Kidney (tissue), 22 donors: ENCODE measurements at places on chromosomes 3 and 15. TPM values are rescaled to one million over a fixed set of nuclear protein-coding genes. Genes with fewer than 3 reads are reported as not detected.

DNA sequence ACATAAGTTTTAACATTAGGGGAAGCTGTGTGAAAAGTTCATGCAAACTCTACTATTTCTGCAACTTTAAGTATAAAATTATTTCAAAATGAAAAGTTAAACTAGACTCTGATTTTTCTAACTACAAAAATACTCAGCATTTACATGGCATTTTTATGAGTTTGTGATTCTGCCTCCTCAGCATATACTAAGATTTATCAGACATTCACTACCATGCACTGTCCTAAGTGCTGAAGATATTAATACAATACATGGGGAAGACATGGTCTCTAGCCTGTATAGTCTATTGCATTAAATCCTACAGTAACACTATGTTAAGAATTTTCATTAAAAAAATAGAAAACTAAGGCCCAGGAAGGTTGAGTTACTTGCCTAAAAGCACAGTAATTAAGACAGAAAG lies 80.7 kb downstream of the ZNF148 start:
- no peaks in the 10 kb centered on the region for H3K4me1 ChIP-seq
- H3K27me3 ChIP-seq: no peaks in the 10 kb centered on the region
- DNase-seq: no peak
- H3K27ac ChIP-seq: no peak overlapping the region
- no peak overlapping the region for H3K4me3 ChIP-seq

DNA sequence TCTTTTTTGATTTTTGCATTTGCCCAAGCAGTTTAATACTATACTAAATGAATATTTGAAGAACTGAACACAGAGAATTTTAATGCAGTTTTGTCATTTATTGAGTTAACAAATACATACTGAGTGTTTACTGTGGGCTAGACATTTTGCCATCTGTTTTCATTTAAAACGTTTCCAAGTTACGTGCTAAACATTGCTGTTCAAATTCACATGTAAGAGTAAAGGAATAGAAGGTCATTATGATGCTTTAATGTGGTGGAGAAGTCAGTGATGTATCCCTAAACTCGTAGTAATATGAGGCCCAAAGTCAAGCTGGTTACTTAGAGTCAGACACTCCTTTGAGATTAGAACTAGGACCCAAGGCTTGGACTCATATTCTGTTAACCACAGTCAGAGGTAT lies 49.4 kb downstream of the CRYBG3 start:
- no peak overlapping the region for H3K4me3 ChIP-seq
- H3K27me3 ChIP-seq: no peaks in the 10 kb centered on the region
- H3K36me3 ChIP-seq: peaks cover 9% of the 10 kb centered on the region
- H3K27ac ChIP-seq: no peak overlapping the region
- DNase-seq: no peak

DNA sequence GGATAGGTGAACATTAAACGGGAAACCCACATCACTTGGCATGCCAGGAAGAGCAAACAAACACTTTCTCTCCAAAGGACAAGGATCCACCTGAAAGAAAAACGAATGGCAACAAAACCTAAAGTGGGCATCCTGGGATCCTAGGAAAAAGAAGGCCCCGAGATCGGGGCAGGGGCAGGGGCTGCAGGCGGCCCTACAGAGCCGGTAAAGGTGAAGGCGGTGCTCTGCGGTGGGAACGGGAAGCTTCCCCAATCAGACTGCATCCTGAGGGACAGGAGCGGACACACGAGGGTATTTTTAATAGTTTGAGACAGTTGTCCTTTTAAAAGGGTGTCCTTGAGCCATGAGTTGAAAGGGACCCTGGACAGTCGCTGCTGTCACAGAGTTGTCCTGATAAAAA lies 24.9 kb upstream of the GABRA5 start:
- H3K27me3 ChIP-seq: no peaks in the 10 kb centered on the region
- no peaks in the 10 kb centered on the region for H3K36me3 ChIP-seq
- no peaks in the 10 kb centered on the region for H3K4me1 ChIP-seq
- H3K27ac ChIP-seq: no peak overlapping the region

- H3K27me3 ChIP-seq: no peaks in the 10 kb centered on the region
- DNase-seq: no peak
- H3K4me3 ChIP-seq: no peak overlapping the region
These were observed 207.9 kb upstream of the RGMA start for GRCh38 chr15:93296759-93297500.

DNA sequence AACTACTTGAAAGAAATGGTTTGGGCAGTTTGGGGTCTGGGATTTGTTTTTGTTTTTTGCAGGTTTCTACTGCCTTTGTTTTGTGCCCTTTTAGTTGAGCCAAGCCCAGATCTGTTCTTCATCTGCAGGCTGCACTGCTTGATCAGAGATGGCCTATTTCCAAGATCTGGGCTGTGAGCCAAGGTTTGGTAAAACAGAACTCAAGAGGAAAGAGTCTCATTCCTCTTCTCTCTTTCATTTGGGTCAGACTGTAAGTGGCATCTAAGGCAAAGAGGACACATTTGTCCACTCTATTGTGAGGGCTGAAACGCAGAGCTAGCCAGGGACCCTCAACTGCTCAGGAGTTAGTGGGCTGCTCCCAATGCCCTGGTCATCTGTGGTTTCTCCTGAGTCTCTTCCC lies 104.4 kb upstream of the UBE3A start:
- H3K4me3 ChIP-seq: no peak overlapping the region
- H3K4me1 ChIP-seq: no peaks in the 10 kb centered on the region
- H3K36me3 ChIP-seq: no peaks in the 10 kb centered on the region
- DNase-seq: peak; percentile 25
- H3K27me3 ChIP-seq: no peaks in the 10 kb centered on the region
- H3K27ac ChIP-seq: no peak overlapping the region

DNA sequence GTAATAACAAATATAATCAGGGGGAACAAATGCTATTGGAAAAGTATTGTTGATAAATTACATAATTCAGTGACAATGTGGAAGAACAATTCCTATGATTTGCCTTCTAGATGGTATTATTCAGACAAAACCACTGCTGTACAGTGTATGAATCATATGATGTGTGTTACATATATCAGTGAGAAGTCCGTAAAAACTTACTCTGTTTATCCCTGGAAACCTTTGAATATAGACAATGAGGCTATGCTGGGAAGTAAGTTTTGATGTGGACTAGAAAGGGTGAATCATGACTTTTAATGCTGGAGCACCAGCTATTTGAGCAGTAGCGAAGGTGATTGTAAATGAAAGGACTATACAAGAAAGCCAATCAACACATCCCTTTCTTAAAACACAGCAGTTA lies 17.9 kb downstream of the C3orf38 start:
- H3K36me3 ChIP-seq: no peaks in the 10 kb centered on the region
- no peak for DNase-seq
- H3K27ac ChIP-seq: no peak overlapping the region
- no peaks in the 10 kb centered on the region for H3K27me3 ChIP-seq

DNA sequence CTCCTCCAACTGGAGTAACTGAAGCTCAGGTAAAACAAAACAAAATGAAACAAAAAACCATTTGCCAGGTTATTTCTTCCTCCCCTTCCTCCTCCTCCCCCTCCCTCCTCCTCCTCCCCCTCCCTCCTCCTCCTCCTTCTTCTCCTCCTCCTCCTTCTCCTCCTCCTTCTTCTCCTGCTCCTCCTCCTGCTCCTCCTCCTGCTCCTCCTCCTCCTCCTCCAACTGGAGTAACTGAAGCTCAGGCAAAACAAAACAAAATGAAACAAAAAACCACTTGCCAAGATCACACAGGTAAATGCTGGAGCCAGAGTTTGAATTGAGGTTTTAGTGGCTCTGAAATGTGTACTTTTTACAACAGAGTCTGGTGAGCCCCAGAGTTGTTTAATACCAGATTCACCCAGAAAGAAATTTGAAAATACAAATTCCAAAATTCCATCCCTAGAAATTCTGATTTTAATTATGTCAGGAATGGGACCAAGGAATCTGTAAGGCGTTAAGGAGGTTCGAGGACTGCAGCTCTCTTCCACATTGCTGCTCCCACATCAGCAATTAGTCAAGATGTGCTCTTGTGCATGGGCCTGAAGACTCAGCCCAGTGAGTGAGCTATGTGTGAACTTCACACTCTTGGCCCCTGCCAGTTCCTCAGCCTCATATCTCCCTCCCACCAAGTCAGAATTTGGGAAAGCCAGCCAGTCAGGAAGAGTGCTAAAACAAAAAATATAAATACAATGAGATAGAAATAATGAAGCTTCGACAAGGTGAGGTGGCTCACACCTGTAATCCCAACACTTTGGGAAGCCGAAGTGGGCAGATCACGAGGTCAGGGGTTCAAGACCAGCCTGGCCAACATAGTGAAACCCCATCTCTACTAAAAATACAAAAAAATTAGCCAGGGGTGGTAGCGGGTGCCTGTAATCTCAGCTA lies 31.6 kb upstream of the ZNF770 start:
- no peaks in the 10 kb centered on the region for H3K36me3 ChIP-seq
- H3K4me3 ChIP-seq: no peak overlapping the region
- H3K27ac ChIP-seq: no peak overlapping the region
- H3K4me1 ChIP-seq: no peaks in the 10 kb centered on the region

GRCh38 chr3:48013288-48013980 lies 2.8 kb downstream of the MAP4 start:
- H3K4me3 ChIP-seq: peak overlapping the region; percentile 18
- H3K36me3 ChIP-seq: no peaks in the 10 kb centered on the region
- H3K27ac ChIP-seq: peak overlapping the region; percentile 20
- DNase-seq: no peak
- no peaks in the 10 kb centered on the region for H3K27me3 ChIP-seq

- H3K4me1 ChIP-seq: peaks cover 11% of the 10 kb centered on the region
- no peaks in the 10 kb centered on the region for H3K27me3 ChIP-seq
- H3K27ac ChIP-seq: no peak overlapping the region
- no peak for DNase-seq
- H3K36me3 ChIP-seq: no peaks in the 10 kb centered on the region
- H3K4me3 ChIP-seq: no peak overlapping the region
These were observed 6.7 kb upstream of the OCA2 start for GRCh38 chr15:28105793-28106192.

DNA sequence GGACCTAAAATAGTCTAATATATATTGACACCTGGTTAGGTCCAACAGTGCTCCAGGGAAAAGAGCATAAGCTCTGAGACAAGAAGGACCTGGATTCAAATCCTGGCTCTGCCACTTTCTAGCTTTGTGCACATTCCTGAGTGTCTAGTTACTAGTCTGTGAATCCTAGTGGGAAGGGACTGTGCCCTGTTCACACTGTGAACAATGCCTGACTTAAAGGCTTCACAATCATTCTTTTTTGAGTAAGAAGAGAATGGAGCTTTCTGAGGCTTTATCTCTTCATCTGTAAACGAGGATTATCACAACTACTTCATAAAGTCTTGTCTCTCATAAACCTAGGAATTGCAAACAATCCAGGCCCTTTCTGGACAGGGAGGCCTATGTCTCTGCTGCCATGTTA lies 235.9 kb downstream of the SOX2 start:
- H3K4me1 ChIP-seq: no peaks in the 10 kb centered on the region
- no peak for DNase-seq
- H3K36me3 ChIP-seq: no peaks in the 10 kb centered on the region

- H3K4me3 ChIP-seq: no peak overlapping the region
- H3K27ac ChIP-seq: no peak overlapping the region
- peaks cover 4% of the 10 kb centered on the region for H3K4me1 ChIP-seq
- H3K36me3 ChIP-seq: no peaks in the 10 kb centered on the region
These were observed 4.5 kb downstream of the CHST13 start for GRCh38 chr3:126528419-126528799.

DNA sequence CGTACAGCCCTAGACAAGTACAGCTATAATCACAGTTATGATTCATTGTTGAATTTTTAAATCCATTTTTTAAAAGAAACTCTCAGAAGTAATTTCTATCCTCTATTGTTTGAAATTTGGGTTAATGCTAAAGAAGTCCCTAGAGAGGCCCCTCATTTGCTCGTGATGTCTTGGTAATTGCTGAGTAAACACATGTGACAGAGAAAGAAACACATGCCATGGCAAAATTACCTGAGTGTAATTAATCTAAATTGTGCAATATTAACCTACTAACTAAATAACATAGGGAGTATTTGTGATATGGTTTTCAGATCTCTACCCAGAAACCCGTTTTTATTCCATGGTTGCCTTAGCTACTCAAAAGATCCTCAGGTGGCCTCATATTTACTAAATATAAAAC lies 10.8 kb downstream of the NEK10 start:
- H3K4me3 ChIP-seq: no peak overlapping the region
- H3K4me1 ChIP-seq: peaks cover 4% of the 10 kb centered on the region
- no peaks in the 10 kb centered on the region for H3K27me3 ChIP-seq
- H3K27ac ChIP-seq: no peak overlapping the region
- no peak for DNase-seq
- no peaks in the 10 kb centered on the region for H3K36me3 ChIP-seq

DNA sequence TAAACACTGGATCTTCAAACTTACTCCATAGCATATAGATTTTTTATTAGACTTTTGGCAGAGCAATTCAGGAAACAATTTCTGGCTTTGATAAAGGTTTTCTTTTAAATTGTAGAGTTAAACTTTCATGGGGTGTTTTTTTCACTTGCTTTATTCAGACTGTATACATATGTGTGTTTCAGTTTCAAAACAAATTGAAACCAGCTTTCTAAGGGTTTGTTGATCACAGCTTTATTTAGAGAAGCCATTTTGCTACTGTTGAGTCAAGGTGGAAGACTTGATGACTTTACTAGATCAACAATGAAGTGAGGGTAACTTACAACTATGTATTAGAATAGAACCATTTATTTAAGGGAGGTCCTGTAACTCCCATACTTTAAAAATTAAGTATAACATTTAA lies 6.2 kb downstream of the UBE2E1 start:
- no peak for DNase-seq
- H3K4me1 ChIP-seq: peaks cover 5% of the 10 kb centered on the region
- no peak overlapping the region for H3K27ac ChIP-seq
- no peaks in the 10 kb centered on the region for H3K27me3 ChIP-seq
- no peak overlapping the region for H3K4me3 ChIP-seq

GRCh38 chr3:42851228-42851834 lies 24.3 kb downstream of the CYP8B1 start:
- H3K36me3 ChIP-seq: no peaks in the 10 kb centered on the region
- H3K27me3 ChIP-seq: no peaks in the 10 kb centered on the region
- DNase-seq: peak; percentile 32
- H3K4me1 ChIP-seq: no peaks in the 10 kb centered on the region

DNA sequence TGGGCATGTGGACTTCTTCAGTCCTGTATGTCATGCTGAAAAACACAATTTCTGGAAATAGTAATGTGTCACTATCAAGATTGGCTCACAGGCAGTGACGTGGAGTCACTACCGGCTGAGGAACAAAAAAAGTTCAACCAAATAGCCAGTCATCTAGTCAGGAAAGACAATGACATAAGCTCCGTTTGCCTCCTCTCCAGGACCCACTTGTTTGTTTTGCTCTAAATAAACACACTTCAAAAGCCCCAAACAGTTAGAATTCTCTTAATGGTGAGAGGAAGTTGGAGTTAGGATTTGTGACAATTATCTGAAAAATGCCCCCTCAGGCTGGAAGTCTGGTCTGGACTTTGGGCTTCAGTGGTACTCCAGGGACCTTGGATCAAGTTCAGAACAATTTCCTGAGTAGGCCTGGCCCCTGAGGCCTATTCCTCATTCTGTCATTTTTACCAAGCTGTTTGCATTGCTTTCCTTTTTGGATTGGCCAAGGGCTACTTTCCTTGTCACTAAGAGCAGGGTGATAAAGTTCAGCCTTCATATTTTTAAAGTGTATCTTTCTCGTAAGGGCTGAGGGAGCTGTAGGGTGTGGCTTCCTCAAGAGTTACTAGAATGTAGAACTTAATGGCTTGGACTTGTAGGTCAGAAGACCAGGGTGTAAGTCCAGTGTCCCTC lies 98.9 kb downstream of the EOMES start:
- H3K4me3 ChIP-seq: no peak overlapping the region
- peak; percentile 13 for DNase-seq
- no peaks in the 10 kb centered on the region for H3K4me1 ChIP-seq
- H3K27me3 ChIP-seq: no peaks in the 10 kb centered on the region
- no peaks in the 10 kb centered on the region for H3K36me3 ChIP-seq

GOLGA8M gene
- 4.9 TPM for total RNA-seq

IL17RB gene
- 27.7 TPM for total RNA-seq

ZNF385D gene
- total RNA-seq: 8.9 TPM

MYEF2 gene
- 46.3 TPM for total RNA-seq

FANCD2OS gene
- total RNA-seq: not detected

SLC22A13 gene
- 0.16 TPM for total RNA-seq
